ENCODE measurements at places on chromosomes 16 and 17.

DNA sequence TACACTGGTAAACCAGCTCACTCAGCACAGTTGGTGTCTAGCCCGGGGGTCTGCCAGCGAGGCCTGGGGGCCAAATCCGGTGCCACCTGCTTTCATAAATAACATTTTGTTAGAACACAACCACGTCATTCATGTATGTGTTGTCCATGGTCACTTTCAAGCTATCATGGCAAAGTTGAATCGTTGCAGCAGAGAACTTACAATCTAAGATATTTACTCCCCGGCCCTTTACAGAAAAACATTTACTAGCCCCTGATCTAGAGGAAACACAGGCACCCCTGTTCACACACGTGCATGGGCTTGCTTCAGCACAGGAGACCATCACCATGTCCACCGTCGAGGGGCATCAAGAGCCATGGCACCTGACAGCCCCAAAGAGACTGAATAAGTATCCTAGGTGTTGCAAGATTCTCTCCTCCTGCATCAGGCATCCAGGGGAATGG, 111.4 kb upstream of the DNAH9 start:
- DNase-seq, result no peak

- no peak for DNase-seq
Measured at GRCh38 chr17:82287868-82288801, 14.6 kb upstream of the CSNK1D start.

DNA sequence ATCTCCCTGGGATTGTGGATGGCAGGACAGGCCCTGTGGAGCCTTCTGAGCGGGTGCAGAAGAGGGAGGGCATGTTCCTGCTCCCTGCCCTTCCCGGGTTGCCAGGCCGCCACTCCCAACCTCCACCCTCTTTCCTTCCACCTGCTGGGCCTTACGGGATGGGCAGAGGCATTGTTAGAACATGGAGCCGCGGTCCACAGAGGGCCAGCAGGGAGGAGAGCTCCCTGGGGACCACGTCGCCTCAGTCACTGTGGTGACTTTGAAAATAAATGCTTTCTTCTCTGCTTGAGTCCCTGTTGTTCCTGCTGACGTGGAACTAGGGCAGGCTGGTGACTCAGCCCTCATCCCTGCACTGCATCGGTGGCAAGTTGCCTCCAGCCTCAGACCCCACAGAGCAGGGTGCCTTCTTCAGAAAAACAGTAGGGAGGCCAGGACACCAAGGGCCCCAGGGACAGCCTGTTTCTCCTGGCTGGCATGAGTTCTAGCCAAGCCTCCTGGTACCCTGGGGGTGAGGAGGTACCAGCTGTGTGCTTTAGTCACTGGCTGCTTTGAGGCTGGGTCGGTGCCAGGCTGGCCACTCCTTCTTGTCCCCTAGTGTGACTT, 224.9 kb downstream of the SEC14L1 start:
- DNase-seq, result no peak

DNA sequence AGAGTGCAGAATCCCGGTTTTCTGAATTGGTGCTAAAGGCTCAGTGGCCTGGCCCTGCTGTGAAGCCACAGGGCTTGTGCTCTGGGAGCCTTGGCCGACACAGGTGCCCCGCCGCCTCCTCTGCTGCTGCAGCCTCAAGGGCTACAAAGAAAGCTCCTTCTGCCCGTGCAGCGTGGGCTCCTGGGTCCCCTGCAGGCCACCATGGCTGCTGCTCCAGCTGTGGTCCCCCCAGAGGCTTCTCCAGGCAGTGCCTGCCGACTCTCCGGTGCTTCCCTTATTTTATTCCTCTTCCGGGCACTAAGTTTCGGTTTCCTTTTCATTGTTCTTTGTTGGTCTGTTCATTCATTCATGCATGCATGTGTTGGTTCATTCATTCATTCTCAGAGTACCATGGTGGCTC, 53.1 kb downstream of the CMIP start:
- no peak for DNase-seq

- no peak for DNase-seq
Measured at GRCh38 chr16:27611340-27611739, 61.4 kb downstream of the KATNIP start.
